ENCODE measurements at places on chromosomes 12 and 14.

- peak; percentile 75 for DNase-seq
These were observed 180.6 kb upstream of the EEA1 start for GRCh38 chr12:93109551-93110203.

- DNase-seq = no peak
These were observed 5.0 kb downstream of the CCND2 start for GRCh38 chr12:4278329-4279197.

- no peak for DNase-seq
These were observed 258.0 kb upstream of the PLEKHG7 start for GRCh38 chr12:92444763-92445162.

- peak; percentile 50 for DNase-seq
These were observed 141.6 kb downstream of the GPHN start for GRCh38 chr14:66649498-66649897.

DNA sequence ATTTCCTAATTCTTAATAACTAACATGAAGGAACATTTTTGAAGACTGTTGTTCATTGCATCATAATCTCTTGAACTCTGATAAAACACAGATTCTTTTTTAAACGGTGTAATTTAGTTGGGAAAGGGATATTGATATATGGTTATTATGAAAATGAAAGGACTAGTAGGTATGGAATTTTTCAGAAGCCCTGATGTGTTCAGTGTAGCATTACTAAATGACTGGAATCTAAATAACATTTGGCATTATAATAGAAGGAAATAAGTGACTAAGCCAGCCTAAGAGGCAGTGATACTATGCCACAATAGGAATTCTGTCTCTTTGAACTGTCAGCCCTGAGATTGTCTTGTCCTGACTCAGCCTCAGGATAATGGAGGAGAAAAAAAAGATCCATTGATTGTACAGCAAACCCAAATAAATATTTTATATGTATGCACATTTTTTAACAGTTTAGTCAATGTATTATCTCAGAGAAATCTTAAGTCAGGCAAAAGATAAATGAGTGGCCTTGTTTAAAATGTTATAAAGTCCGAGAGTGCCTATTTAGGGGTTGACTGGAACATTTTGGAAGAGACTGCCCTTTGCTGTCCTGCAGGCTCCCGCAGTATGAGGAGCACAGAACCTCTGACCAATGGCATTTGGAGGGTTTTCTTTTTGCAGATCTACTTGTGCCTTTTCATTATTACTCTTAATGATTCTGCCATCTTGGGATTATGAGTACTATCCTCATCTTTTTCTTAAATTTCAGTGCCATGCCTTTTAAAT, 271.2 kb downstream of the EGLN3 start:
- DNase-seq = no peak

DNA sequence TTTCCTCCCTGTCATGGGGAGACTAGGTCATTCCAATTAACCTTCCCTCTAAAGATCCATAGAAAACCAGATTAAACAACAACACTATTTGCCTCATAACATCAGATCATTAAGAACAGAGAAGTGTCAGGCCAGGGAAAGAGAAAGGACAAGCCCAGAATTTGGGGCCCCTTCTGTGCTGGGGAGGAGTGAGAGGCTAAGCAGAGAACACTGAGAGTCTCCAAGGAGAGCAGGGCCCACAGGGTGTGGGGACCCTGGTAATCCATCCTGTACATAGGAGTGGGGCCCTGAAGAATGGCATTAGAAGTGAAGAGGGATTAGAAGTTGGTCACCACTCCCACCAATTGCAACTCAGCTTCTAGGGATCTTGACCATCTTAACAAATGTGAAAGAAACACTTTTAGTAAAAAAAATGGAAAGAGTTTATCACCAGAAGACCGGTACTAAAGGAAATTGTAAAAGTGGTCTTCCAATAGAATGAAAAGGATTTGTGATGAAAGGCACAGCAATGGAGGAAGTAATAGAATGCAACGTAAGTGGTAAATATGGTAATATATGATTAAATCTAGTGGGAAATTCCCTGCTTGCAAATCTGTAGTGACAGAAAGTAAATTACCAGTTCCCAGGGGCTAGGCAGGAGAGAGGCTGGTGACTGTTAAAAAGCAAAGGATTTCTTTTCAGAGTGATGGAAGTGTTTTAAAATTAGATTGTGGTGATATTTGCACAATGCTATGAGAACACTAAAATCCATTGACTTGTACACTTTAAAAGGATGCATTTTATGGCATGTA, 14.0 kb upstream of the TMTC1 start:
- DNase-seq = no peak

DNA sequence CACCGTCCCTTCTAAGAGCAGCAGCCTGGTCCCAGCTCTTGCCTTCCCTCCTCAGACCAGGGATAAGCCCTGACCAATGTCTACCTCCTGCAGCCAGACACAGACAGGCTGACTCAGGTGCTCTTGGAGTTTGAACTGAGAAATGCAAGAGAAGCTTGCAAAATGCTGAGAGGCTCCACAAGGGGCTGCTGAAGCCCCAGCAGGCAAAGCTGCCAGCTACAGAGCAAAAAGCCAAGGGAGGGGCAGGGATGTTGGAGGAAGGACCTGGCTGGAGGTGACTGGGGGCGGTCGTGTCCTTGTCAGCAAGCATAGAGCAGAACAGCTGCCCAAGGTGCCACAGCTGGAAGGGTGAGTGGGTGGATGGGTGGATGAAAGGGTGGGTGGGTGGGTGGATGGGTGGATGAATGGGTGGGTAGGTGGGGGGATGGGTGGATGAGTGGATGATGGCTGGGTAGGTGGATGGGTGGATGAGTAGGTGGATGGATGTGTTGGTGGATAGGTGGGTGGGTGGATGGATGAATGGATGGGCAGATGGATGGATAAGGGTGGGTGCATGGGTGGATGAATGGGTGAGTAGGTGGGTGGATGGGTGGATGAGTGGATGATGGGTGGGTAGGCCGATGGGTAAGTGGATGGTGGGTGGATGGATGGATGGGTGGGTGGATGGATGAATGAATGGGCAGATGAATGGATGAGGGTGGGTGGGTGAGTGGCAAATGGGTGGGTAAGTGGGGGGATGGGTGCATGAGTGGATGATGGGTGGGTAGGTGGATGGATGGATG, 4.0 kb upstream of the INF2 start:
- peak; percentile 41 for DNase-seq

GRCh38 chr12:49553512-49554088, 14.3 kb downstream of the MCRS1 start:
- no peak for DNase-seq

DNA sequence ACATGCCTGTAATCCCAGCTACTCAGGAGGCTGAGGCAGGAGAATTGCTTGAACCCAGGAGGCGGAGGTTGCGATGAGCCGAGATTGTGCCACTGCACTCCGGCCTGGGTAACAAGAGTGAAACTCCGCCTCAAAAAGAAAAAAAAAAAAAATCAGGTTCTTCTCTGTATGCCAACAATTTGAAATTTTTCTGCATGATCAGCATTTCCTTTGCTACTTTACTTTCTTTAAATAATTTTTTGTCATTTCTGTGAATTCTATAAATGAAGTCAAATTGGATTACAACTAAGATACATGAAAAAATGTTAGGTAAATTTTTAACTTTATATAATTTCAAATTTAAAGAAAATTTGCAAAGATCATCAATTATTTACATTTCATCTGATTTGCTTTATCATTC, 87.8 kb downstream of the NUMB start:
- DNase-seq = no peak

GRCh38 chr12:40325349-40325960, 100.7 kb downstream of the LRRK2 start:
- DNase-seq = peak; percentile 3

DNA sequence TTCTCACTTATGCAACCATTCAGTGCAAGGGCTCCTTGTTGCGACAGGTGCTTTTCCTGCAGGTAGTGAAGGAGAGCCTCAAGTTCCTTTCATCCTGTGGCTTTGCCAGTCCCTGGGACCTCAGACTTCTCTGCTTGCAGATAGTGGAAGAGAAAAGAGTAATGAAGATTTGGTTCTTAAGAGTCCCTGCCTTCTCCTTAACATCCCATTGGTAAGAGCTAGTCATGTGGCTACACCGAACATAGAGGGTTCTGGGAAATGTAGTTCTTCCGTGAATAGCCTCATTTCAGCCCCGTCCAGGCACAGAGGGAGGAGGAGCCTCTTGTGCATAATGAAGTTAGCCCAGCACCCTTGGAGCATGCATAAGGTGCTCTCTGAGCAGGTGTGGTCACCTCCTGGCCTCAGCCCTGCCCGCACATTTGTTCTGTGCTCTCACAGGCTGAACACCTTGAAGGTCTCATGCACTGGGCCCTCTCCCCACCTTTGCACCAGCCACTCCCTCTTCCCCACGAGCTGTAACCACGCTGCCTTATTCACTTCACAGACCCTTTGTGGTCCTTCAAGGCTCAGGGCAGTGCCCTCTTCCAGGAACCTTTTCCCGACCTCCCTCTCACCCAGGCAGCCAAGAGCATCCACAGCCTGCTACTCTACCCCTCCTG, 134.0 kb downstream of the BCL11B start:
- no peak for DNase-seq

- DNase-seq = no peak
These were observed 28.5 kb downstream of the CD9 start for GRCh38 chr12:6228535-6229223.

- DNase-seq = no peak
These were observed 391.8 kb upstream of the PRICKLE1 start for GRCh38 chr12:42981379-42981778.

DNA sequence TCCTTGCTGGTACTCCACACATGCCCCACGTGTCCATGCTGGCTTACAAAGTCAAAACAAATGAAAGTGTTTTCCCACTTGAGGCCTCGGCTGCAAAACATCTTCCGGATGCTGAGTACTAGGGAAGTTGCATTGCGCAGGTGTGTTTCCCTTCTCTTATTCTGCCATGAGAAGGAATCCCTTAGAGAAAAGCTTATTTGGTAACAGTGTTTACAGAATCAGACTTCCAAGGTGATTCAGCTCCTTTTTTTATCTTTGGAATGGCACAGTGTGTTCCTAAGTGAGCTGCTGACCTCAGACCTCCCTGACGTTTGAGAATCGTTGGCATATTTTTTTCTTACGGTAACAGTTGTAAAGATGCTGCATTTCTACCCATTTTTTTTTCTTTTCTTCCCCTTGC, 211.3 kb downstream of the ESR2 start:
- no peak for DNase-seq

- peak; percentile 92 for DNase-seq
These were observed 27.7 kb downstream of the FIGNL2 start for GRCh38 chr12:51820526-51821439.
